H1 (cell line): ENCODE measurements at places on chromosomes 1 and 21.

- H3K27me3 ChIP-seq, result no peaks in the 10 kb centered on the region
- H3K27ac ChIP-seq, result no peak overlapping the region
- no peak overlapping the region for H3K4me3 ChIP-seq
- 0 out of 2 replicates have a peak, but pooled peaks cover 2% of the 10 kb centered on the region for H3K36me3 ChIP-seq
- H3K4me1 ChIP-seq, result no peaks in the 10 kb centered on the region
These were observed 34.3 kb upstream of the MTF1 start for GRCh38 chr1:37893673-37894072.

- DNase-seq, result no peak
- H3K4me1 ChIP-seq, result no peaks in the 10 kb centered on the region
- no peak overlapping the region for H3K4me3 ChIP-seq
- no peaks in the 10 kb centered on the region for H3K36me3 ChIP-seq
- no peaks in the 10 kb centered on the region for H3K27me3 ChIP-seq
These were observed 91.7 kb downstream of the ATG4C start for GRCh38 chr1:62875676-62876075.

DNA sequence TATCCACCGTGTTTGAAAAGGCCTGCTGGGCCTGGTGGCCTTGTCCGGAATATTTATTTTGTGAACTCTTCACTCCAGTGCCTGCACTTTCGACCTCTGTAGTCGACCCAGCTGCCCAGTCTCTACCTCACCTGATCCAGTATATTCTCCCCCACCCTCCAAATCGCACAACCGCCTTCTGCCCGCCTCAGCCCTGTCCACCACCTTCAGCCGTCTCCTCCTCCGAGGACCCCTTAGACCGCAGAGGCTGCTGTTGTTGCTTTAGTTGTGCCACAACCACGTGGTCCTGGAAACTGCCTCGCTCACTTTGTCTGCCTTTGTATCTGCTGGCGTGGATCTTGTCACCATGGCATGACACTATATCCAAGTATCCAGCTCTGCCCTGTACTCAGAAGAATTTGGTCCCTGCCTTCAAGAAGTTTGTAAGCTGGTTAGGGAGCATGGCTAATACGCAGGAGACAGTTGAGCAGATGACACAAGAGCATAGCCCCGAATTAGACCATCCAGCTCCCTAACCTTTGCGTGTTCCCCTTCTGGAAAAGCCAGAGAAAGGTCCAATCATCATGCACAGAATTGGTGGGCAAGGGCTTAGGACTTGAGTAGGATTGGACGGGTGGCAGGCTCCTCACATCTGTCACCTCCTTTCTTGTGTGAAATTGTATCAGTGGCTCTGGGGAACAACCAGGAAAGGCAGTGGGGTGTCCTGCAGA is 1.5 kb downstream of the PHGDH start:
- H3K36me3 ChIP-seq, result no peaks in the 10 kb centered on the region
- H3K27ac ChIP-seq, result peak overlapping the region; percentile 62
- DNase-seq, result peak; percentile 54
- H3K4me3 ChIP-seq, result peak overlapping the region; percentile 99
- peaks cover 32% of the 10 kb centered on the region for H3K4me1 ChIP-seq

DNA sequence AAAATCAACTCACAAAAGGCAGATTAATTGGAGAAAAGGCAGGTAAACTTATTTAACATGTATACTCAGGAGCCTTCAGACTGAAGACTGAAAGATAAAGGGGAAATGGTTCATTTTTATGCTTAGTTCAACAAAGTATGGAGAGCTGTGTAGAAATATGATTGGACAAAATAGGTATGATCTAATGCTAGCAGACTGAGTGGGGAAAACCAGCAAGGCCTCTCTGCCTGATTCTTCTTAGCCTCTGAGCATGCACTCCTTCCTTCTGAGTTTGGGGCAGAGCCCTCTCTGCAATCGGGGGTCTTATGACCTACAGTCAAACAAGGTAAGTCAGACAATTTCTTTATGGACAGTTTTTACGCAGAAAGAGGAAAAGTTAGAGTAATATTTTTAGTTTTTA is 38.8 kb upstream of the SUCO start:
- H3K4me1 ChIP-seq, result no peaks in the 10 kb centered on the region; the same call in 1 of the 2 replicates
- no peak overlapping the region for H3K4me3 ChIP-seq
- no peak for DNase-seq
- no peak overlapping the region for H3K27ac ChIP-seq

- H3K4me3 ChIP-seq, result no peak overlapping the region
- H3K27ac ChIP-seq, result no peak overlapping the region
- 0 out of 2 replicates have a peak, but pooled peaks cover 3% of the 10 kb centered on the region for H3K4me1 ChIP-seq
- DNase-seq, result no peak
These were observed 82.1 kb upstream of the DUSP10 start for GRCh38 chr1:221824025-221824424.

- peak within 1 kb of the TSS; percentile 62 for H3K4me3 ChIP-seq
- peak; percentile 82 for DNase-seq
- H3K27ac ChIP-seq, result no peak within 1 kb of the TSS
- peaks cover 36% of the 10 kb centered on the region for H3K27me3 ChIP-seq
These were observed at the start of gene PLXNA2 for GRCh38 chr1:208243967-208244916. PLXNA2 (minus strand) TSS chr1:208244384; CDS start chr1:208217922, 26,462 bp downstream.

GRCh38 chr1:70358921-70359564 is 4.5 kb upstream of the ANKRD13C start:
- H3K27ac ChIP-seq, result no peak overlapping the region
- no peaks in the 10 kb centered on the region for H3K36me3 ChIP-seq
- no peaks in the 10 kb centered on the region for H3K27me3 ChIP-seq
- H3K4me3 ChIP-seq, result no peak overlapping the region
- H3K4me1 ChIP-seq, result no peaks in the 10 kb centered on the region; the same call in 1 of the 2 replicates

GRCh38 chr21:44643741-44644310 is 2.4 kb upstream of the KRTAP10-11 start:
- no peaks in the 10 kb centered on the region for H3K27me3 ChIP-seq
- no peak for DNase-seq
- no peak overlapping the region for H3K4me3 ChIP-seq
- H3K36me3 ChIP-seq, result no peaks in the 10 kb centered on the region
- H3K4me1 ChIP-seq, result peaks cover 14% of the 10 kb centered on the region; the same call in 1 of the 2 replicates

- H3K36me3 ChIP-seq, result no peaks in the 10 kb centered on the region
- 0 out of 2 replicates have a peak overlapping the region, but pooled peaks have one; percentile 31 for H3K27ac ChIP-seq
- H3K4me1 ChIP-seq, result peaks cover 12% of the 10 kb centered on the region
- no peaks in the 10 kb centered on the region for H3K27me3 ChIP-seq
- H3K4me3 ChIP-seq, result no peak overlapping the region
These were observed 19.8 kb downstream of the CTNNBIP1 start for GRCh38 chr1:9890224-9890731.

DNA sequence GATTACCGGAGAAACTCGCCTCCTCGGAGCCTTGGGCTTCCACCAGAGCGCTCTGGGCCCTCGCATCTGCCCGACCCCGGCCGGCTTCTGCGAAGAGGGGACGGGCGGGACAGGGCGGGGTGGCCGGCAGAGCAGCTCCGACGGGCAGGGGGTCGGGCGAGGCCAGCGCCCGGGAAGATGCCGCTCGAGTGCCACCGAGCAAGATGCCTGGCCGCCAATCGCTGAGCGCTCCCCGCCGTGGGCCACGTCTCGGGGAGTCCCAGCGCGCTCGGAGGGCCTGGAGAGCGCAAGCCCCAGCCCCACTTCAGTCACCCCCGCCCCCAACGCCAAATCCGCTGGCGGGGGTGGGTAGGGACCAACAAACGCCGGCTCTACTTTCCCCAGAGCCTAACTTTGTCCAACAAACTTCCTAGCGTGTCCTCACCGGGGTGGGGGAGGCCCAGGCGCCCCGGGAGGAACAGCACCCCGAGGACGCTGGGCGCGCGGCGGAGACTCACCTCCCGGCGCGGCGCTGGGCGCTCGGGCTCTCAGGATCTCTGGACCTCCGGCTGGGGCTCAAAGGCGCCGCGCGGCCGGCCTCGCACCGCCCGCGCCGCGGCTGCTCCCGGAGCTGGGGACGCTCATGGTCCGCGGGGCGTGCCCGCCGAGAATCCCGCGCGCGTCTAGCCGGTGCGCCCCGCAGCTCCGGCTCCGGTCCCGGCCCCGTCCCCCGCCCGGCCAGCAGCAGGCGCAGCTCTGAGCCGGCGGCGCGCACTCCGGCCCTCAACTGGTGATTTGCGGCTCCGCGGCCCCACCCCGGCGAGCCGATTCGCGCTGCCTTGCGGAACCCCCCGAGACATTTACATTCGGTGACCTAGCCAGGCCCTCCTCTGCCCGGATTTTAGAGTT is at the start of gene BCAR3:
BCAR3 (minus strand) TSS at position 737 of the 888 bp plus-strand sequence. CDS start 6,907 bp downstream, outside the sequence.
- H3K27ac ChIP-seq, result no peak within 1 kb of the TSS
- H3K36me3 ChIP-seq, result no peaks in the 10 kb centered on the region
- H3K27me3 ChIP-seq, result no peaks in the 10 kb centered on the region; the same call in 1 of the 2 replicates
- peak within 1 kb of the TSS; percentile 87 for H3K4me3 ChIP-seq

DNA sequence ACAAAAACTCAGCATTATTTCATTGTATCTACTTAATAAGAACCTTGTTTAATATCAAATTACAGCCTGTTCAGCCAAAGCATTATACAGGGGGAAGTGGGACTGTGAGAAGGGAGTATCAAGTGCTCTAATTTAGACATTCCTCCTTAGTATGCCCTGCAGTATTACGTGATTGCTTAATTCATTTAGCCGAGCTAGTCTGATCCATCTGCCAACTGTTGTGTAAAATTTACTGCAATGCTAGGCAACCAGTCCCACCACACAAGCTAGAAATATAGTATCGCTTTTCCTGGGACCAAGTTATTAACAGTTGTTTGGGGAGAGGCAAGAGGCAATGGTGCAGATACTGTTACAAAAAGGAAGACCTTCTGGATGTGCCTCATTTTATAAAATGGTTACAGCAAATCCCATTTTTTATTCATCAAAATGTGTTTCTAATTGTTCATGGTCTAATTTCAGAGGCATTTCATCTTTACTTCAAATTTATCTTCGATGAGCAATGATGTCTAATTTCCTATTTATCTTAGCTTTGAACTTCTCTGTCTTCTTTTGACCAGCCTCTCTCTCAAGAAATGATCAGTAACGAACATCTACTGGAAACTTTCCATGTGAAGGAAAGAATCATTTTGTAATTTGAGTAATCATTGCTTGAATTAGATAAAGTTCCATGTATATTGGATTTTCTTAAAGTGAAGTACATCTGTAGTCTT is 283.3 kb downstream of the DUSP10 start:
- H3K27ac ChIP-seq, result no peak overlapping the region
- no peak overlapping the region for H3K4me3 ChIP-seq
- H3K27me3 ChIP-seq, result no peaks in the 10 kb centered on the region

- no peaks in the 10 kb centered on the region for H3K36me3 ChIP-seq
- no peak for DNase-seq
- no peaks in the 10 kb centered on the region for H3K4me1 ChIP-seq
- H3K27ac ChIP-seq, result no peak overlapping the region
- H3K27me3 ChIP-seq, result no peaks in the 10 kb centered on the region
These were observed 41.8 kb upstream of the TTC22 start for GRCh38 chr1:54842963-54843362.

DNA sequence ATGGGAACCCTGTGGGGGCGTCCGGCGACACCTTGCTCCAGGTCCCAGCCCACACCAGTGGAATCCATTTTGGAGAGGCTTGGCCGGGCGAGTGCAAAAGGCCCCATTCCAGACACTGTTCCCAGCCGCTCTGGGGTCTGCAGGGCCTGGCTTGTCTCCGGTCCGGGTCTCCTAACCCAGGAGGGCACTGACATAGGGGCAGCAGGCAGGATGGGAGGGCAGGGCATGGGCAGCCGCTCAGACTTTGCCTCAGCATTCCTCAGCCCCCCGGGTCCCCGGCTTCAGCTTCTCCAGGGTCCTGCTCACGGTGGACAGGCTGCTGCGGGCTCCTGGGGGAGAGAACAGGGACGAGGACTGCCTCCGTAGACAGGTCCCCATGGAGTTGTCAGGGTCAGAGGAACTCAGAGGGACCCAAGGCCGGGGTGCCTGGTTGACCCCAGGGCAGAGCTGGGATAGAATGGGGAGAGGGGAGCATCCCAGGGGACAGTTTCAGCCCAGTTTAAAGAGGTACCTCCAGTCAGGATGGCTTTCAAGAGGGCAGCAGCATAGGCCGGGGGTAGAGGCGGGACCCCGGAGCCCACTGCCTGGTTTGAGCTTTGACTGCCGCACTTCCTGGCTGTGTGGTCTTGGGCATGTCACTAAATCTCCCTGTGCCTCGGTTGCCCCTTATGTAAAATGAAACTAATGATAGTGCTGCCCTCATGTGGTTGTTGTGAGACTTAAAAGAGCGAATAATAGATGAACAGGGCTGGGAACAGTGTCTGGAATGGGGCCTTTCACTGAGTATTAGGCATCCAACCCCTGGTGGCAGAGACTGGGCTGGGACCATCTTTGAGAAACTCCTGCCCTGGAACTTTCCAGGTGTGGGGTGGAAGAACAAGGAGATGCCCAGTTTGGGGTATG is 3.7 kb downstream of the KNCN start:
- H3K27me3 ChIP-seq, result peaks cover 39% of the 10 kb centered on the region
- DNase-seq, result no peak
- no peaks in the 10 kb centered on the region for H3K4me1 ChIP-seq
- H3K27ac ChIP-seq, result no peak overlapping the region
- H3K36me3 ChIP-seq, result no peaks in the 10 kb centered on the region

GRCh38 chr1:222523852-222524251 is 24.1 kb downstream of the HHIPL2 start:
- no peaks in the 10 kb centered on the region for H3K4me1 ChIP-seq
- no peak overlapping the region for H3K4me3 ChIP-seq
- H3K36me3 ChIP-seq, result no peaks in the 10 kb centered on the region
- H3K27me3 ChIP-seq, result peaks cover 1% of the 10 kb centered on the region
